Head of caudate nucleus (tissue), 42 donors: ENCODE measurements at places on chromosomes 11 and 22.

GRCh38 chr22:38485783-38486182 is 17.9 kb downstream of the KDELR3 start:
- no peak for DNase-seq

GRCh38 chr22:27552863-27553262 is 248.7 kb downstream of the MN1 start:
- no peak for DNase-seq

- DNase-seq: no peak
These were observed 1013.9 kb downstream of the TBC1D22A start for GRCh38 chr22:47776329-47776728.

DNA sequence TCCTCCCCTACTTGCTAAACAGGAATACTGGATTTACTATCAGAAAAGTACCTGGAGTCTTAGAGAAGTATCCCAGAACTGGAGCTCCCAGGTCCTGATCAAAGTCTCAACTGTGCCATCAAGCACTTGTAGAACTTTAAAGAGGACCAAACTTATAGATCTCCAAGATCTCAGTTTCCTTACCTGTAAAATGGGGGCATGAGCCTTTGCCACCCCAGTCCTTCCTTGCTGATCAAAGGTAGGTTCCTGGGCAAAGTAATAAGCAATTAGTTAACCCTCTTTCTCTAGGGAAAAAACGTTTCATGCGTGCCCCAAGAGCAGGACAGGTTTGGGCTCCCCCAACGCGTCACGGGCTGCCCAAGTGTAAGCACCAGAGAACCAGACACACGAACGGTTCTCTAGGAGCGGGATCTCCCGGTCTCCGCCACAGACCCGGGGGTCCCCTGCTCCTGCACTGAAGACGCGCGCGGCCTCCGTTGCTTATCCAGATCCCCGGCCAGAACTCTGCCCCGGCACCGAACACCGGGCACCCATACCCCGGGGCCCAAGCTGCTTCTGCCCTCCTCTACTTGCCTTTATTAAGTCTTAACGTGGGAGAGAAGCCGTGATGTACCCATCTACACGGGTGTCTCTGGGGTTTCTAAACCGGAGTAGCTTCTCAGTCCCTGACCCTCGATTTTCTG is 505 bp downstream of the ZNF214 start:
- peak; percentile 57 for DNase-seq

DNA sequence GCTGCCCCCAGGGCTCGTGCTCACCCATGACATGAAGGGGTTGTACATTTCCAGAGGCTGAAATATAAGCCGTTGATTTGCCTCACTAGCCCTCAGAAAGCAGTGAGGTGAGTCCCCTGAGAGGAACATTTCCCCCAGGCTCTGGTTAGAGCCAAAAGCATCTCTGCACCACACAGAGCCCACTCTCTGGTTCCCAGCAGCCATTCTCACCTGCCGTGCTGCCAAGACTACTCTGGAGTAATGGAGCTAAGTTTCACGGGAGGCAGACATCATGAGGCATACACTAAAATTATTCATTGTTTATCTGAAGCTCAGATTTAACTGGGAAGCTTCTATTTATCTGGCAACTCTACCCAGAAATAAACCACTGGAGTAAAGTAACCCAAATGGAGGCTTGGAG is 40.8 kb downstream of the CACNA1I start:
- no peak for DNase-seq

DNA sequence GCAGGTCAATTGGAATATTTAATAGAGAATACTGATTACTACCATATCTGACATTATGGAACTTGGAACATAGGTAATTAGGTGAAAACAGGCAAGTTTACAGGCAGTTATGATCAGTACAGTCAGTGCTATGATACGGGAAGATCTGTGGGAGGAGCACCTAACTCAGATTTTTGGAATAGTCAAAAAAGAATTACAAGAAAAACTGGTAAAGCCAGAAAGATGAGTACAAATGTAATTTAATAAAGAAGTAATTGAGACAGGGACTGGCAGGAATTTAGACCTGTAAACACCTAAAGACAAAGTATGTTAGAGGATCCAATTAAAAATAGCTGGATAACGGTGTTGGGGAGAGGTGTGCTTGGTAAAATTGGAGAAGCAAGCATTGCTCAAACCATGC is 206.5 kb upstream of the ANO5 start:
- DNase-seq: no peak

GRCh38 chr11:1370186-1371025 is 19.3 kb upstream of the BRSK2 start:
- no peak for DNase-seq

GRCh38 chr11:16402654-16403447 is 46.5 kb upstream of the SOX6 start:
- DNase-seq: peak; percentile 16

GRCh38 chr11:35141071-35141470 is 2.1 kb downstream of the CD44 start:
- DNase-seq: no peak

DNA sequence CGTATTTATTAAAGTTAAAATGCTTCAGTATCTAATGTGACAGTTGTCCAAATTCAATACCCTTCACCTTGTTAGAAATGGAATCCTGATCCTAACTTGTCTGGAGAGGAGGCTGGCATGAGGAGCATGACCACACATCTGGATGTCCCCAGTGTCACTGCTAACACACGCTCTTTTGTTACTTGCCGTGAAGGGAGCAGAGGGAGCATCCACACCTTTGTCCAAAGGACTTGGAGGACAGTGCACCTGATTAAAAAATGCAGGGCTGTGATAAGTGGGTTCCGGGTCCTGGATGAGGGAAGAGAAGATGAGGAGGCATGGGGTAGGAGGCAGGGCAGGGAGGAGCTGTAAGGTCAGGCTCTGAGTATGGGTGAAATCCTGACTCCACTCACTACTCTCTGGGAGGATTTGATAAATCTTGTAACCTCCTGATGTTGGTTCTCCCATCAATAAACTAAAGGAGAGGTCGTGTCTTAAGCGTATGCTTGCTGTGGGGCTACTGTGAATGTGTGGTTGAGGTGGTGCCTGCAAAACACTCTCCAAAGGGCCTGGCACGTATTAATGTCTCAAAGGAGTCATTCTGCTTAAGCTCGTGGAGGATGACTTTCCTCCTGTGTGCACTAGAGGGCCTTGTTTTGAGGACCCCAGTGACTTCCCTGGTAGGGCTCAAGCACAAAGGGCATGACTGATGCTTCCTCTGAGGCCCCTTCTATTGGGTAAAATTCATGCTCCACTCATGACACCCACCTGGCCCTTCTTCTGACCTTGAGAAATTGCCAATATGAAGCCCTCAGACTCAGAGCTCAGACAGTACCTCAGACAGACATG is 16.8 kb upstream of the IGLL5 start:
- DNase-seq: no peak

- DNase-seq: peak; percentile 26
These were observed 551 bp downstream of the AGBL2 start for GRCh38 chr11:47714554-47715081.

- no peak for DNase-seq
These were observed 470.0 kb downstream of the BUD13 start for GRCh38 chr11:116302756-116303155.

DNA sequence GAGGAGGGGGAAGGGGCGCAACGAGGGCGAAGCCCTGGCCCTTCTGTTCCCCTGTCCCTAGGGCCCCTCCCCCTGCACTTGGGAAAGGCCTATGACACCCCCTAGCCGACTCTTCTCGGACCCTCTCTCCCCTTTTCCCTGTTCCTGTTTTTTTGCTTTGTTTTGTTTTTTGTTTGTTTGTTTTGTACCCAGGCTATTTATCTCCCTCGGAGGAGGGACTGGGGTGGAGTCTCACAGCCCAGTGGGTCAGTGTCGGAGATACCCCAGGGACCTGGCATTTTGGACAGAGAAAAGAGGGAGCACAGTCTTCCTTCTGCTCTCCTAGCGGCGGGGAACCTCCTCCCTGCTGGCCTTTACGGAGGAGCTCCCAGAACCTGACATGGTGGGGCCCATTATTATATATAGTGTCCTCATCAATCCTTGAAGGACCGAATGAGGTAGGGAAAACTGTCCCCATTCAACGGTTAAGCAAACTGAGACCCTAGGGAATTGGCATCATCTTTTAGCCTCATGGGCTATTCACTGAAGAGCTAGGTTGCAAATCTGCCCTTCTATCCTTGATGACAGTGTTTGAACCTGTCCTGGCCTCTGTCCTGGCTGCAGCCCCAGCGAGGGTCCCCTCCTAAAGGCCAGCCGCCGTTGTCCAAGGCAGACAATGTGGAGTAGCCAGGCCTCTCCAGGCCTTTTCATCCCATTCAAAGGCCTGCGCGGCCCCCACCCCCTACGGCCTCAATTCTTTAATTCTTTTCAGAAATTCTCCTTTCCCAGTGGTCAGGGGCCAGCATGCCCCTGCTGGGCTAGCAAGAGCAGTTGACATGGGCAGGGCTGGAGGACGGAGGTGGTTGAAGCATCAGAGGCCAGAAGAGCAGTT is 911 bp downstream of the EMID1 start:
- no peak for DNase-seq

DNA sequence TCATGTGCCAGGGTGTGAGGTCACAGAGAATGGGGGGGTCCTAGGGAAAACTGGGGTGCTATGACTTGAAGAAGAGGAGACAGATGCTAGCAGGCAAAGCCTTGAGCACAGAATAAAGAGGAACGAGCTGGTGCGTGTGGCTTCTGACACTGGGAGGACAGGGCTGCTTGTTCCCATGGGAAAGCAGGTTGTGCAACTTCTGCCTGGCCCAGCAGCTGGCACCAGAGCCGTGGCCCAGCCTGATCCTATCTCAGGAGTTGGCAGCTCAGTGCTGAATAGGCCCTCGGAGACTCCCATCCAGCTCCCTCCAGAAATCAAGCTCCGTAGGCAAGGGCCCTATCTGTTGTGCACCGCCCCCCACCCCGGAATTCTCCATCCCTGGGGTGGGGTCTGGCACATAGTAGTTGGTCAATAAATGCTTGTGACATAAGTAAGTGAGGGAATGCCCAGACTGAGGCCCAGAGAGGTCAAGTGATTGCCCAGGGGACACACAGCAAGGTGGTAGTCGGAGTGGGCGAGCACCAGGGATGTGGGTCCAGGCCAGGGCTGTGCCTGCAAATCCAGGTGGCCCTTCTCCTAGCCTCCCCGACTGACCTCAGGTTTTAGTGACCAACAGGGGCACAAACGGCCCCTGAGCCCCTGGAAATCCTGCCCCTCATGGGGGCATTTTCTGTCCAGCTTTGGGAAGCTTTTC is 19.5 kb upstream of the FADD start:
- DNase-seq: no peak

GRCh38 chr11:92464822-92465221 is 240.2 kb downstream of the FAT3 start:
- DNase-seq: no peak
